ENCODE measurements at places on chromosomes 1 and 21.
A peak's percentile ranks its signal among the peaks of the same experiment; 100 is the strongest.

GRCh38 chr1:26597629-26598039 is 68.1 kb downstream of the RPS6KA1 start:
- peak; percentile 33 for DNase-seq

GRCh38 chr1:26570287-26570686 is 40.7 kb downstream of the RPS6KA1 start:
- DNase-seq, result no peak

- no peak for DNase-seq
Measured at GRCh38 chr21:14943616-14944015, 121.2 kb downstream of the NRIP1 start.

DNA sequence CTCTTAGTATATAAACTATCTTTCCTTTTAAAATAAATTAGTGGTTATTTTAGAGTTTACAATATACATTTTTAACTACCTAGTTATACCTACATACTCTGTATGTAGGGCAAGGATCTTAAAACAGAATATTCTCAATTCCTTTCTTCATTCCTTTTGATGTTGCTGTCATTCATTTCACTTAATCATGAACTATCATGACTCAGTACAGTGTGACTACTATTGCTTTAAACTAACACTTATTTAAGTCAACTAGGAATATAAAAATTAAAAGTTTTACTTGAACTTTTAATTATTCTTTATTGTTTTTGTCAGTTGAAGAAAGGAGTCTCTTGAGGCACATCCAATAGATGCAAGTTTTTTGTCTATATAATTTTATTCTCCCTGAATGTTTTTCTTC is 726.4 kb downstream of the BRINP3 start:
- no peak for DNase-seq

- DNase-seq, result no peak
Measured at GRCh38 chr1:94245747-94246438, 8.5 kb upstream of the ARHGAP29 start.

GRCh38 chr1:19395678-19396192 is 83.6 kb downstream of the SLC66A1 start:
- no peak for DNase-seq

DNA sequence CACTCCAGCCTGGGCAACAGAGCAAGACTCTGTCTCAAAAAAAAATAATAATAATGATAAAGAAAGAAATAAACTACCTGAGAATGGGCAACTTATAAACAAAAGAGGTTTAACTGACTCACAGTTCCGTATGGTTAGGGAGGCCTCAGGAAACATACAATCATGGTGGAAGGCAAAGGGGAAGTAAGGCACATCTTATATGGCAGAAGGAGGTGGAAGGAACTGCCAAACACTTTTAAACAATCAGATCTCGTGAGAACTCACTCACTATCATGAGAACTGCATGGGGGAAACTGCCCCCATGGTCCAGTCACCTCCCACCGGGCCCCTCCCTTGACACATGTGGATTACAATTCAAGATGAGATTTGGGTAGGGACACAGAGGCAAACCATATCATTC is 6.3 kb upstream of the EGLN1 start:
- no peak for DNase-seq

DNA sequence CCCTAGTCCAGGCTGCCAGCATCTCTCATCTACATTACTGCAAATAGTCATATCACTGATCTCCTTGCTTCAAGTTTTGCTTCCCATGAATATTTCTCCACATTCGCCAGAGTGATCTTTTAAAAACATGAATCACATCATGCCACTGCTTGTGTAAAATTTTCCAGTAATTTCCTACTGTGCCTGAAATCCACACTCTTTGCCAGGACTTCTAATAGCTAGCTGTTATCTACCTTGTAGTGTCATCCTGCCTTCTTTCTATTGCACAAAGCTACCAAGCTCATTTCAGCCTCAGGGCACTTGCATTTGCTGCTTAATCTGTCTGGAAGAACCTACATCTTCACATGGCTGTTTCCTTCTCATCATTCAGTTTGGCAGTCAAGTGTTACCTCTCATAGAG is 33.9 kb upstream of the ZNF362 start:
- no peak for DNase-seq

DNA sequence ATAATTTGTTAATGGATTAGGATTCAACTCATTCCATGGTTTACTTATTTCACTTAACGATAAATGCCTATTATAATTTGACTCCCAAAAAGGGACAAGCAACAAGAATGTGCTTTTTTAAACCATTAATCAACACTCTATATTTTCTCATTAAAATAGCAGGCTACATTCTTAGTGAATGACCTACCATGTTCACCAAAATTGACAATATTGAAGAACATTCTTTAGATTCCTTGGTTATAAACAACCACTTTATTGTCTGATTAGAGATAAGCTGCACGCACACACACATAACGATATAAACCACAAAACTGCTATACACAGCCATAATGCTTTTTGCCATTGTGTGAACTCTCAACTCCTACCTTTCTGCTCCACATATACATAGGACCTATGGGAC is 75.4 kb upstream of the LRRC7 start:
- DNase-seq, result no peak

DNA sequence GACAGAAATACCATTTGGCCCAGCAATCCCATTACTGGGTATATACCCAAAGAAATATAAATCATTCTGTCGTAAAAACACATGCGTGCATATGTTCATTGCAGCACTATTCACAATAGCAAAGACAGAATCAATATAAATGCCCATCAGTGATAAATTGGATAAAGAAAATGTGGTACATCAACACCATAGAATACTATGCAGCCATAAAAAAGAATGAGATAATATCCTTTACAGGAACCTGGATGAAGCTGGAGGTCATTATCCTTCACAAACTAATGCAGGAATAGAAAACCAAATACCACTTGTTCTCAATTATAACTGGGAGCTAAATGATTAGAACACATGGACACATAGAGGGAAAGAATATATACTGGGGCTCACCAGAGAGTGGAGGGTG is 109.6 kb upstream of the SLC35F3 start:
- no peak for DNase-seq

- no peak for DNase-seq
Measured at GRCh38 chr1:178682886-178683285, 42.2 kb upstream of the RALGPS2 start.

DNA sequence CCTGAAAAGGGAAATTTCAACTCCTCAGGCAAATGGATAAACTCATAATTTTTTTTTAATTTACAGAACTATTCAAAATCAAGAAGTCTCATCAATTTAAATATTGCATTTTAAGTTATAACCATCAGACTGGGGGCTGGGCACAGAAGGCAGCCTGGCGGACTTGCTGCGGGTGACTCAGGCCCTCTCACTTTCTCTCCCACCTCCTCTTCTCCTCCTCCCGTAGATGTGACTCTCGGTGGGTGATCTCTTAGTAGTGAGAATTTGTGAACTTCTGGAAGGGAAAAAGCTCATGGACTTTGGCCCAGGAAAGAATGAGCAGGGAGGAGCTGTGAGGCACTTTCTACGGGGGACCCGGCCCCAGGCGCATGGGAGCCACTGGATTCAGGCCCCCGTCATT is 32.9 kb downstream of the CLIC6 start:
- no peak for DNase-seq

All from GM18507 (cell line).